ENCODE measurements at places on chromosomes 1 and 21.

GRCh38 chr1:228336308-228337030 lies 70.2 kb downstream of the TRIM11 start:
- no peak overlapping the region for H3K4me3 ChIP-seq
- H3K27me3 ChIP-seq = no peaks in the 10 kb centered on the region
- DNase-seq = peak; percentile 47
- no peaks in the 10 kb centered on the region for H3K4me1 ChIP-seq
- no peak overlapping the region for H3K27ac ChIP-seq

DNA sequence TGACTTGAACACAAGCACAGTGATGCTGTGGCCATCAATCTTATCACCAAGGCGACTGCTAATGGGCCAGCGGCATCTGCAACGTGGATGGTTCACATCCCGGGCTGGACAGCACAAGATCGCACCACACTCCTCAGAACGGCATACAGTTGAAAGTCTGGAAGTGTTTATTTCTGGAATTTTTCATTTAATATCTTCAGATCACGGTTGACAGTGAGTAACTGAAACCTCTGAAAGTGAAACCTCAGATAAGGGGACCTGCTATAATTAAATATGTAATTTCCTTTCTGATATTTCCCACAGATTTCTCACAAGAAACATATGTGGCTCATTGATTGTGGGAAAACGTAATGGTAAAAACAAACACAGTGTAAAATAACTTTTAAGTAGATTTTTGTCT lies 83.7 kb downstream of the POFUT2 start:
- no peaks in the 10 kb centered on the region for H3K27me3 ChIP-seq
- no peaks in the 10 kb centered on the region for H3K4me1 ChIP-seq
- H3K27ac ChIP-seq = no peak overlapping the region
- no peak overlapping the region for H3K4me3 ChIP-seq
- H3K36me3 ChIP-seq = peaks cover 48% of the 10 kb centered on the region

DNA sequence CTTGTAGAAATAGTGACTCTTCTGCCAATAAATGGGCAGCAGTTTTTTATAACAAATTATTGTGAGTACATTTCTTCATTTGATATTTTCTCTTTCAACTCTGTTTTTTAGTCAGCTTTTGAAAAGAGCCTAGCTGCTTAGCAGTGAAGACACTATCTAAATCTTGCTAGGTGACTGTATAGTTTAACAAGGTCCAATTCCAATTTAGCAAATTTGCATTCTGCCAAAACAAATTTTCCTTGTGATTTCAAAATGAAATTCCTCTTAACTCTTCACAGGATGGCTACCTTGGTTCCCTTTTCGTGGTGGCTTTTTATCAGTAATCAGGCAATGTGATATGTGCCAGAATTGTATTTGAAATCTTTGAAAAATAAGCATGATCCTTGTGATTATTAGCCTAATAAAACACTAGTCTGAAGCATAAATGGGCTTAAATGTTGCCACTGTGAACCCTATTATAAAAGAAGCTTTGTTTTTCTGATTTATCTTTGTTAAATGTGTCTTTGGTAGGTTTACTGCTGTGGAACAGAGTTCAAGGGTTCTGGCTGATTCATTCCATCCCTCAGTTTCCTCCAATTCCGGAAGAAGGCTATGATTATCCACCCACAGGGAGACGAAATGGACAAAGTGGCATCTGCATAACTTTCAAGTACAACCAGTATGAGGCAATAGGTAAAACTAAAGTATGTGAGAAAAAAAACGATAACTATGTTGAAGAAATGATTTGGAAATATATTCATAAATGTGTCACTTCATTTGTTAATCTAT lies 12.2 kb downstream of the DNASE2B start:
- no peaks in the 10 kb centered on the region for H3K36me3 ChIP-seq
- no peak overlapping the region for H3K27ac ChIP-seq
- no peak overlapping the region for H3K4me3 ChIP-seq
- H3K4me1 ChIP-seq = no peaks in the 10 kb centered on the region
- no peaks in the 10 kb centered on the region for H3K27me3 ChIP-seq
- no peak for DNase-seq

DNA sequence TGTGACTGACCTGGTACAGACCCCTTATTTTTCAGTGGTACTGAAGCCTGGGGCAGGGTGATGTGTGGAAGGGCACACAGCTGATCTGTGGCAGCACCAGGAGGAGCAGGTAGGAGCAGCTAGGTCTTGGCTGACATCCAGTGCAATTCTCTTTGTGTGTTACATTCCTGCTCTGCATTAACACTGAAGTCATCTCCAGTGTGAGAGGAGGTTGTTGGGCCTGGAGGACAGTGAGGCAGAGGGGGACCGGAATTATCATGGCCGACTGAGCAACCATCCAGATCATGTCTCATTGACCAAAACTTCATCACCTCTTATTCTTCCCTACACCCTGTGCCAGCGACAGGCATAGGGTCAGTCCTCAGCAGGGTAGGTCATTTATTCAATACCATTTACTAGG lies 1.5 kb downstream of the SLAMF8 start:
- H3K27me3 ChIP-seq = peaks cover 5% of the 10 kb centered on the region
- peaks cover 16% of the 10 kb centered on the region for H3K4me1 ChIP-seq
- H3K4me3 ChIP-seq = no peak overlapping the region
- H3K36me3 ChIP-seq = no peaks in the 10 kb centered on the region
- no peak overlapping the region for H3K27ac ChIP-seq

GRCh38 chr1:188127507-188127906 lies 1298.8 kb downstream of the PLA2G4A start:
- H3K4me1 ChIP-seq = no peaks in the 10 kb centered on the region
- H3K4me3 ChIP-seq = no peak overlapping the region
- DNase-seq = no peak

GRCh38 chr1:164659621-164660411 lies 100.8 kb downstream of the PBX1 start:
- no peaks in the 10 kb centered on the region for H3K36me3 ChIP-seq
- DNase-seq = no peak
- H3K27me3 ChIP-seq = no peaks in the 10 kb centered on the region
- peaks cover 34% of the 10 kb centered on the region for H3K4me1 ChIP-seq
- peak overlapping the region; percentile 55 for H3K27ac ChIP-seq
- H3K4me3 ChIP-seq = no peak overlapping the region

- H3K27me3 ChIP-seq = no peaks in the 10 kb centered on the region
- no peaks in the 10 kb centered on the region for H3K36me3 ChIP-seq
- no peak overlapping the region for H3K4me3 ChIP-seq
These were observed 11.7 kb upstream of the FCMR start for GRCh38 chr1:206933333-206933945.

DNA sequence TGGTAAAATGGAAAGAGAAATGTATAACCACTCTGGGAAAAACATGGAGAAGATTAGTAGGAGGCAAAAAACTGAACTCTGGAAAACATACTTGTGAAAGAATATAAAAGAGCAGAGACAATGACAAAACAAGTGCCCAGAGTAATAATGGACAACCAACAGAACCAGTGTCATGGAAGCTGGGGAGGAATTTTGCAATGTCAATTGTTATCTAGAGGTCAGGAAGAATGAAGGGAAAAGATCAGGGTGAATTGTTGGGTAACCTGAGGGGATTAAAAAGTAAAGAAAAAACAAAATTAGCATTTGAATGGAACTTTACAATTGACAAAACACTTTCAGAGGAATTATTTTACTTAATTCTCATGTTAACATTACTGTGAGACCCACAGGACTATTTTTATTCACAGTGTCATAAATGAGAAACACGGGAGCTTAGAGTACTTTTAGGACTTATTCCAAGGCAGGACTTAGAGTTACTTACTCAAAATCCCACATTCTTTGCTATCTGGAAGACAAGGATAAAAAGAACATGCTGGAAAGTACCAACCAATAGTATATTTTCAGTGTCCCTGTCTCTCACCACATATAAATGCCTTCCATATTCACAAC lies 19.5 kb downstream of the JAM2 start:
- no peaks in the 10 kb centered on the region for H3K4me1 ChIP-seq
- no peaks in the 10 kb centered on the region for H3K27me3 ChIP-seq
- no peak for DNase-seq
- no peaks in the 10 kb centered on the region for H3K36me3 ChIP-seq
- H3K27ac ChIP-seq = no peak overlapping the region
- no peak overlapping the region for H3K4me3 ChIP-seq

DNA sequence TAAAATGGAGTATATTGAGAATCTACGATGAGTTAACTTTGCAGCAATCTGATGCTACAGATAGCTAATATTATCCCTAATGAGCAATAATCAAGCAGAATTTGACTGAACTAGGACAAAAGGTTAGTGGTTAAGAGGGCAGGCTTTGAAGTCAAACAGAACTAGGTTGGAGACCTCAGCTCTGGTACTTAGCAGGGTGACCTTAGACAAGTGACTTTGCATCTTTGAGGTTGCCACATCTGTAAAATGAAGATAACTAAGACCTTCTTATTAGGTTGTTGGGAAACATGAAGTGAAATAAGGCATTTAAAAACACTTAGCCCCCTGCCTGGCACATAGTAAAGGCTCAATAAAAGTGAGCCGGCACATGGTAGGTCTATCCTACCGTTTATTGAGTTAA lies 4.3 kb upstream of the FUCA1 start:
- H3K27ac ChIP-seq = no peak overlapping the region
- H3K4me1 ChIP-seq = peaks cover 8% of the 10 kb centered on the region
- no peaks in the 10 kb centered on the region for H3K36me3 ChIP-seq
- no peaks in the 10 kb centered on the region for H3K27me3 ChIP-seq

DNA sequence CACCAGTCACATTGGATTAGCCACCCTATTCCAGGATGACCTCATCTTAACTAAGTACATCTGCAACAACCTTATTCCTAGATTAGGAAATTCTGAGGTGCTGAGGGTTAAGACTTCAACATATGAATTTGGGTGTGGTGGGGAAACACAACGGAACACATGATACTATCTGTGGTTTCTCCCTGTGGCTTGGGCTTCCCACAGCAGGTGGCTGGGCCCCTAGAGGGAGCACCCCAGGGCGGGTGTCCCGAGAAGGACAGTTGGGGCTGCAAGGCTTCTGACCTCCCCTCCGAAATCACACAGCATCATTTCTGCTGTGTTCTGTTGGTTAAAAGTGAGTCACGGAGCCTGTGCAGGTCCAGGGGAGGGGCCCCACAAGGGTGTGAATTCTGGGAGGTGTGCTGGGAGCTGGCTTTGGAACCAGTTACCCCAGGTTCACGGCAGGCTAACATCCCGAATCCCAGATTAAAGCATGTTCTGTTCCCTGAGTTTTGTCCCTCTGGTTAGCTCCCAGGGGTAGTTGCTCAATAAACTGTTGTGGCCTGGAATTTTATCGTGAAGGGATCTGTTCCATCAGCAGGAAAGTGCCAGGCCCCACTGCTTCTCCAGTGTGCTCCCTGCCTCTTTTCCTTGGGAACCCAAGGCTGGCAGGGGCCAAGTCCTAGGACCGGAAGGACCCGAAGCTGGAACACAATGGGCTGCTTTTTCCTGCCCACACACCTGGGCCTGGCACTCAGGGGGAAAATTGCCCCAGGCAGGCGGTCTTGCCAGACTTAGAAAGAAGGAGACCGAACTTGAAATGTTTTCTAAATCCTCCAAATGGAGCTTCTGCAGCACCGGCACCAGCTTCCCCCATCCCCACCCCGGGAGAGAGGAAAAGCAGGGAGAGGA lies 154.0 kb upstream of the WNT4 start:
- peak overlapping the region; percentile 38 for H3K27ac ChIP-seq
- no peaks in the 10 kb centered on the region for H3K36me3 ChIP-seq
- H3K4me1 ChIP-seq = peaks cover 16% of the 10 kb centered on the region

GRCh38 chr1:6747674-6748073 lies 37.6 kb upstream of the CAMTA1 start:
- no peak overlapping the region for H3K27ac ChIP-seq
- peaks cover 19% of the 10 kb centered on the region for H3K4me1 ChIP-seq
- H3K4me3 ChIP-seq = no peak overlapping the region
- no peaks in the 10 kb centered on the region for H3K27me3 ChIP-seq

DNA sequence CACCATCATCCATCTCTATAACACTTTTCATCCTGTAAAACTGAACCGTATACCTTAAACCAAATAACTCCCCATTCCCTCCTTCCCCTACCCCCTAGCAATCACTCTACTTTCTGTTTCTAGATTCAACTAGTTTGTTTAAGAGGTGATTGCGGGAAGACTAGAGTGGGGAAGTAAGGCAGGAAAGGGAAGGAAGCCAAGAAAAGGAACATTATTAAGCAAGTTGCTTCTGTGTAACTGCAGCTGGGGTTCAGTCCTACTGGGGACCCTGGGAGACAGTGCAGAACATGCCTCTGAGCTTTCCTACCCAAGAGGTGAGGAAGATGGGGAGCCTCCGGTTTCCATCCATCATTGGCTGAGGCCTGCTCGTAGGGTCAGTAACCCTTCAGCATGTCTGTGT lies 28.9 kb upstream of the H3-3A start:
- H3K27me3 ChIP-seq = no peaks in the 10 kb centered on the region
- peaks cover 16% of the 10 kb centered on the region for H3K4me1 ChIP-seq
- H3K4me3 ChIP-seq = no peak overlapping the region
- H3K27ac ChIP-seq = peak overlapping the region; percentile 76
- H3K36me3 ChIP-seq = no peaks in the 10 kb centered on the region
- no peak for DNase-seq

GRCh38 chr1:217136895-217137205 lies 413.6 kb upstream of the ESRRG start:
- H3K4me1 ChIP-seq = peaks cover 51% of the 10 kb centered on the region
- H3K4me3 ChIP-seq = peak overlapping the region; percentile 52
- no peaks in the 10 kb centered on the region for H3K36me3 ChIP-seq
- H3K27ac ChIP-seq = no peak overlapping the region
- H3K27me3 ChIP-seq = peaks cover 92% of the 10 kb centered on the region

- peaks cover 50% of the 10 kb centered on the region for H3K36me3 ChIP-seq
- DNase-seq = no peak
- H3K4me3 ChIP-seq = no peak overlapping the region
- no peak overlapping the region for H3K27ac ChIP-seq
These were observed 7.2 kb downstream of the ZDHHC18 start for GRCh38 chr1:26833432-26834405.

DNA sequence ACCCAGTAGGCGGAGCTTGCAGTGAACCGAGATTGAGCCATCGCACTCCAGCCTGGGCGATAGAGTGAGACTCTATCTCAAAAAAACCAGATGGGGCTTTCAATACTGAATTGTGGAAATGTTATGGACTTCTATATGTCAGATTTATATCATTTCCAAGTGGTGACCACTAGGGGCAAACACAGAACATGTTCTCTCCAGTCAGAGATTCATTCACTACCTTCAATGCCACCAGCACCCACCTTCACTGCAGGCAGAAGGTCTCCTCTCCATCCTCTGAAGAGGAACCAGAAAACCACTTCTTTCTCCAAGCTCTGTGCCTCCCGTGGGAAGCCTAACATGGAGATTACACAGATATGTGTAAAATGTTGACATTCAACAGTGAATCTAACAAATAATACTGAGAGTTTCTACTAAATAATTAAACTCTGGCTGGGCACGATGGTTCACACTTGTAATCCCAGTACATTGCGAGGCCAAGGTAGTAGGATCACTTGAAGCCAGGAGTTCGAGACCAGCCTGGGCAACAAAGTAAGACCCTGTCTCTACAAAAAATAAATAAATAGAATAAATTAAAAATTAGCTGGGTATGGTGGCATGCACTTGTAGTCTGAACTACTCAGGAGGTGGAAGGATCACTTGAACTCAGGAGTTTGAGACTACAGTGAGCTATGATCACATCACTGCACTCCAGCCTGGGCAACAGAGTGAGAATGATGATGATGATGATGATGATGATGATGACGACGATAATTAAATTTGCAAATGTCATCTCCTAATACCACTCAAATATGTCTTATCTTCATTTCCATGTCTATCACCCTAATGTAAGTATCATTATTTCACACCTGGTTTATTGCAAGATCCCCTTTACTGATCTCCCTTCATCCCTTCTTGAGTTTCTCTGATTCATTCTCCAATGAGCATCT lies 151.1 kb downstream of the ZNF281 start:
- H3K27ac ChIP-seq = no peak overlapping the region
- no peaks in the 10 kb centered on the region for H3K36me3 ChIP-seq
- no peak for DNase-seq
- H3K4me1 ChIP-seq = no peaks in the 10 kb centered on the region
- no peak overlapping the region for H3K4me3 ChIP-seq
- H3K27me3 ChIP-seq = peaks cover 13% of the 10 kb centered on the region

GRCh38 chr1:77847621-77848080 lies 40.8 kb upstream of the NEXN start:
- H3K4me1 ChIP-seq = no peaks in the 10 kb centered on the region
- no peak overlapping the region for H3K4me3 ChIP-seq
- H3K36me3 ChIP-seq = peaks cover 9% of the 10 kb centered on the region
